GM13976 (cell line): ENCODE measurements at places on chromosomes 12 and 14.

DNA sequence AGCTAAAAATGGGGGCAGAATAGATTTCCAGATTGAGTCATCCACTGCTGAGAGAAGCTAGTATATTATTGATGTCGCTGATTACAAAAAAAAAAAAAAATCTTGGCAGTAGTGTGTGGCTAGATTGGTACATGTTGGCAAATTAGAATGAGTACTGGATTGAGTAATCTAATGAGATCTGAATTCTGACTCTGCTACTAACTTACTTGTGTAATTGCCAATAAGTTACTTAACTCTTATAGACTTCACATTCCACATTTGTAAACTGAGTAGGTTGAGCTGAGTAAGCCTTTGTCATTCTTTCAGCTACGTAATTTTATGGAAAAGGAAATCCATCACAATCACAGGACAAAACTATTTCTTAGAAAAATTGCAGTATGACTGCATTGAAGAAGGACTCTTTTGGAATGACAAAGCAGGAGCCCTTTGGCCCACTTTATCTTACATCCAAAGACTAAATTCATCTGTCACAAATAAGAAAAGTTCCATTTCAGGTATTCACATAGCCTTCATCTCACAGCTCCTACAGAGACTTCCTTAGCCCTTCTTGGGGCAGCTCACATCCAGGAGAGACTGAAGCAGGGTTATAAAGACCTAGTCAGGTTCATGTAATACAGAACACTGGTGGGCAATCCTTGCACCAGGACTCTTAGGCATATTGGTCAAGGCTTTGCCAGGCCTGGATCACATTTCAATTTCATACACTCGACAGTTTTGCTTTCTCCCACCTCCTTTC is 197.3 kb upstream of the CPNE8 start:
- no peak for DNase-seq

DNA sequence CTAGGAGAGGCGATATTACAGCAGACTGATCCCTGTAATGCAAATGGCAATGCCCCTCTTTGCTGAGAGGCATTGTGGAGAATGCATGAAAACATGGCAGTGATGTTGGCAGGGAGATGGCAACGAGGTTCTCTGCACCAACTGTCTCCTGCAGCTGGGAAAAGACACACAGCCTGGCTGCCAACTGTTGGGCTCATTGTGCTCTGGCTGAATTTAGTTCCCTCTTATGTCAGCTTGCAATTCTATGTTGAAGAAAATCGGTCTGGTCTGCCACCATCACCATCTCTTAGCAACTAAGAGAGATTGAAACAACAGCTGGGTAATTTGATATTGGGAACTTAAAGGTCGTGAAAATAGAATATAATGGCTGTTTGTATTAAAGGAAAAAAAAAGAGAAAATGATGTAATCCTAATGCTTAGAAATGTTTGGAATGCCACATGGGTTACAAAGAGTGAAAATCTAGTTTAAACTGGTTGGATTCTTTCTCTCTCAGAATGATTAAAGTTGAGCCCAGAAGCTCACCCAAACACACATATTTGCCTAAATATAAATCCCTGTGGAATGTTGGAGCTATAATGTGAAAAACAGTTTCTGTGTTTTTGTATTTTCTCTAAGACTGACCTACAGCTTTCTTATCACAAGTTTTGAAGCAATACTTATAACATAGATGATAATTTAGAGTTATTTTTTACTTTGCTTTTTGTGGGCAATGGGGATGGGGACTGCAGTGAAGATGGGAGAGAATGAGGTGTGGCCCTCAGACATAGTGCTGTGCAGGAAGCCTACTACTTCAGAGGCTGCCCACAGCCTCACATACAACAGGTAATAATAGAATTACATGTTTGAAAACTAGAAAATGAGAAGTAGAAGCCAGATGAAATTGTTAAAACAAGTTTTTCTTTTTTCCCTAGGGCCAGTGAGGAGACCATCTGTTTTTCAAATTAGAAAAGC is 143.7 kb downstream of the AKAP6 start:
- no peak for DNase-seq

- DNase-seq: peak; percentile 82
These were observed 29.2 kb upstream of the FOS start for GRCh38 chr14:75249251-75249957.

DNA sequence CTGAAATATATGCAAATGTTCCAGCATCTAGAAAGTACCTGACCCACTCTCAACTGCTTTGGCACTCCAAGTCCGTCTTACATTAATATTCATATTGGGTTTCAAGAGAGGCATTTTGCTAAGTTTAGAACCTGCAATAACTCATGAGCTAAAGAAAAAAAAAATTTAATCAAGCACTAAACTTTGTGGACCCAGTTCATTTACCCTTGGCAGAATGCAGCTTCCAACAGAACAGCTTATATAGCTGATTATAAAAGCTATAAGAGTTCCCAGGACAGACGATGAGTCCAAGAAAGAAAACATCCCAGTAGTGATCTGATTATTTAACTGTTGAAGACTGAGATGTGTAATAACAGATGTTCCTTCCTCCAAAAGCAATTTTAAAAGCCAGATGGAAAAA is 592.0 kb downstream of the KCNH5 start:
- DNase-seq: no peak

DNA sequence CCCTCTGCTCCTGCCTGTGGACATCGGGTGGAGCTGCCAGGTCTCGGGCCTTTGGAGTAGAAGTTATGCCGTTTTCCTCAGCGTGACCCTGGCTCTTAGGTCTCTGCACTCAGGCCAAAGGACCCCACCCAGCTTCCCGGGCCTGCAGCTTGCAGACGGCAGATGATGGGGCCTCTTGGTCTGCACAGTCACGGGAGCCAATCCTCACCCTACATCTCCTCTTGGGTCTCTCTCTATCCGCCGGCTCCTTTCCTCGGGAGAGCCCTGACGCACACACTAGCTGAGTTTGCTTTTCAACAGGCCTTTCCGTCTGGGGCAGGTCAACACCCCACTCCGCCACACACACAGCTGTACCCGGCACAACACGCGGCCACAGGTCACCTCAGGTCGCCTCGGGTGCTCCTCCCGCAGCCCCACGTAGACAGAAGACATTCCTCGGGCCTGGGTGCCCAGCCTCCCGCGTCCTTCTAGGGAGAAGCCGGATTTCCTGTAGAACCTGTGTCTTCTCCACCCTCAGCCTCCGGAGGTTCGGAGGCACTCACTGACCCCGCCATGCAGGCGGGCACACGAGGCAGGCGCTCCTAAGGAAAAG is 9.9 kb downstream of the GALNT9 start:
- no peak for DNase-seq
